Renal cortical epithelial cell (primary cell): ENCODE measurements at places on chromosomes 12 and 14.
A peak's percentile ranks its signal among the peaks of the same experiment; 100 is the strongest.

DNA sequence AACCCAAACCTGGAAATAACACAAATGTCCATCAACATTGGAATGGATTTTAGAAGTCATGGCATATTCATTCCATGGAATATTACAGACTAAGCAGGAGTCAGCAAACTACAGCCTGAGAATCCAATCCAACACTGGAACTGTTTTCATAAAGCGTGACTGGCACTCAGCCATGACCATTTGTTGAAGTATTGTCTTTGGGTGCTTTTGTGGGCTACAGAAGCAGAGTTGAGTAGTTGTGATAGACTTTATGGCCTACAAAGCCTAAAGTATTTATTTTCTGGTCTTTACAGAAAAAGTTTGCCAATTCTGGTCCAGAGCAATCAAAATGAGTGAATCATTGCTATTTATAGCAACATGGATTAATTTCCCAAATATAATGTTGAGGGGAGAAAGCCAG lies 34.5 kb upstream of the FRS2 start:
- no peak for DNase-seq

DNA sequence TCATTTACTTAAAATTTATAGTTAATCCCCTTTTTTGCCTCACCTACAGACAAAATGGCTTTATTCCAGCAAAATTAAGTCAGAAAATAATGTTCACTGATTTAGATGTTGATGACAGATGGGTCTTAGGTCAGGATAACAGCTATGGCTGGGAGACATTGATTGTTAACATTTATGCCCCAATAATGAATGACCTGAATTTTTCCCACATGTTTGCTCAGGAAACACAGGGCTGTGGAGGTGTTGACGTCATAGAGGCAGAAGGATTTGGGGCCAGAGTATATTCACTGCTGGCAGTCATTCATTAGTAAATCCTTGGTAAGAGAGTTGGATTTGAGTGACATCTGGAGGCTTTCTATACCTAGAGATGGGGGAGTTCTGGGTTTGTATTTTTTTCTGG lies 121.3 kb downstream of the PDE3A start:
- DNase-seq, result no peak

DNA sequence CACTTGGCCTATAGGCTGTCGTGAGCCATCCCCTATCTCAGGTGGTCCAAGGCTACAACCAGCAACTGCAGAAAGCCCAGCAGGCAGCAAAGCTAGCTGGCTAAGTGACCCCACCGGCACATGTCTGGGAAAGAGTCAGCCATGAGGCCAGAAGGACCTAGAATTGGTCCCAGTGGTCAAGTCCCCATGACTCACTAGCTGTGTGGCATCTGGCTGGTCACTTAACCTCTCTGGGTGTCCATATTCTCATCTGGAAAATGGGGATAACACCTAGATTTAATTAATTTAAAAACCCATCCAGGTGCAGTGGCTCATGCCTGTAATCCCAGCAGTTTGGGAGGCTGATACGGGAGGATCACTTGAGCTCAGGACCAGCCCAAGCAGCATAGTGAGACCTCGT lies 37.6 kb downstream of the SYNE3 start:
- DNase-seq, result no peak

- DNase-seq, result no peak
These were observed 25.1 kb downstream of the MEG3 start for GRCh38 chr14:100850841-100851585.

DNA sequence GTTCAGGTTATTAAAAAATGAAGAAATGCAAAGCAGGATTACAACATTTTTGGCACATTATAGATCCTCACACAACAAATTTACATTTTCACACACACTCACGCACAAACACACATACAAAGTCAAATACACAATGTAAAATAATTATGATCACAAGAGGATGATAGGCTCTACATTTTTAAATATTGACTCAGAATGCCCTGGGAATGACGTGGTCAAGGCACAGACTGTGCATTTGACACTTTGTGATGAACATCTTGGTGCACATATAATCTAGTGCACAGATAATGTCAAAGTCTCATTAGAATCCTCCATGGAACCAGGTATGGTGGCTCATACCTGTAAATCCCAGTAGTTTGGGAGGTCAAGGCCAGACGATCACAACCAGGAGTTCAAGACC lies 49.4 kb downstream of the DPF3 start:
- DNase-seq, result no peak

- no peak for DNase-seq
These were observed 272.2 kb upstream of the TMPO start for GRCh38 chr12:98243190-98243589.

DNA sequence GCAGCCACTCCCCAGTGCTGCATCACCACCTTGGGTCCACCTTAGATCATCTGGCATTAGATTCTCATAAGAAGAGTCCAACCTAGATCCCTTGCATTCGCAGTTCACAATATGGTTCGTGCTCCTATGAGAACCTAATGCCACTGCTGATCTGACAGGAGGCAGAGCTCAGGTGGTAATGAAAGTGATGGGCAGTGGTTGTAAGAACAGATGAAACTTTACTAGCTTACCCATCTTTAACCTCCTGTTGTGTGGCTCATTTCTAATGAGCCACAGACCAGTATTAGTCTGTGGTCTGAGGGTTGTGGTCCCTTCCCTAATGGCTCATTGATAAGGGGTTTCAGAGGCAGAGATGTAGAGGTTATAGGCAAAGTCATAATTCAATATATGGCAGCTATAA lies 615.9 kb upstream of the MIS18BP1 start:
- no peak for DNase-seq

- DNase-seq, result no peak
These were observed 823 bp upstream of the RAB5B start for GRCh38 chr12:55972911-55973598.

GRCh38 chr12:69338120-69338859 lies 9.9 kb upstream of the LYZ start:
- no peak for DNase-seq

DNA sequence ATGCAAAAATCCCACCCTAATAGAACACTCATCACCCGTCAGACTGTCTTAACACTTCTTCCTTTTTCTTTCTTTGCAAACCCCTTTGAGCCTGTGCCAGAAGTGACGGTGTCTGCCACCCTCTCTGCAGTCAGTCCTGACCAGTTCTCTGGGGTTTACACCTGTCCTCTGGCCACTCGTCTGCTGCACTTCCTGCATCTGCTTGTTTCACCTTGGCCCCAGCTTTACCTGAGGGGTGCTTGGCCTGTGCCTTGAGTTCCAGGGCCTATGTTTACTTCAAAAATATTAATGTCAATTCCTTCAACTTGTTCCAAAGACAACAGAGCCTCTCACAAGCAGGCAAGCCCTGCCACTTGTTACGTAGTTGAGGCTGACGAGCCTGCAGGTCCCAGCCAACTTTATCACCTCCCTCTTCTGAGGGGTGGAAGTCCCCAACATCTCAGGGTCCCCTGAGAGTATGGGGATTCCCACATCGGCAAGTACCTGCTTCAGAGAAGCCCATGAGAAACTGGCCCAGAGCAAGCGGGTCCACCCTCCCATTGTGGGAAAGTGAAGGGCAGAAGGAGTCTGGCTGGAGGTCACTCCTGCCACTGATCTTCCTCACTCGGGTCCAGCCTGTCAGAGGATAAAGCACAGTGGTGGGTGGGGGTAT lies 205.4 kb downstream of the DAD1 start:
- DNase-seq, result no peak

GRCh38 chr14:30134936-30135335 lies 207.3 kb upstream of the PRKD1 start:
- DNase-seq, result no peak

- DNase-seq, result no peak
These were observed 28.3 kb downstream of the VDR start for GRCh38 chr12:47876440-47876960.

DNA sequence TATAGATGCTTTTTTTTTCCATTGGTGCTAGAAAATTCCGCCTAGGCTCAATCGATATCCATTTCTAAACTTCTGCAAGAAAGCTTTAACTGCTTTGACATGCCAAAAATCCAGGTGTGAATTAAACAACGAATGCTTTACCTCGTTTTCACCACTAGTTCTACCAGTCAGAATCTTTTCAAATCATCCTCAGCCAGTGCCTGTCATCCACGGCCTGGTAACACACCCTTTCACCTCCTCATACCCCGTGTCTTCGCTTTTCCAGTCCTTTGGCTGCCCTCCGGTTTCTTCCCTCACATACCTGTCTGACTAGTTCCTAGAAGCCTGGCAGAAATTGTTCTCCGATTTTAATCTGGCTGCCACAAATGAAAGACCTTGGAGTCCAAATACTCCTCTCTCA lies 1.4 kb upstream of the PHC1 start:
- DNase-seq, result peak; percentile 15

GRCh38 chr14:88437658-88438057 lies 52.2 kb downstream of the SPATA7 start:
- peak; percentile 2 for DNase-seq

DNA sequence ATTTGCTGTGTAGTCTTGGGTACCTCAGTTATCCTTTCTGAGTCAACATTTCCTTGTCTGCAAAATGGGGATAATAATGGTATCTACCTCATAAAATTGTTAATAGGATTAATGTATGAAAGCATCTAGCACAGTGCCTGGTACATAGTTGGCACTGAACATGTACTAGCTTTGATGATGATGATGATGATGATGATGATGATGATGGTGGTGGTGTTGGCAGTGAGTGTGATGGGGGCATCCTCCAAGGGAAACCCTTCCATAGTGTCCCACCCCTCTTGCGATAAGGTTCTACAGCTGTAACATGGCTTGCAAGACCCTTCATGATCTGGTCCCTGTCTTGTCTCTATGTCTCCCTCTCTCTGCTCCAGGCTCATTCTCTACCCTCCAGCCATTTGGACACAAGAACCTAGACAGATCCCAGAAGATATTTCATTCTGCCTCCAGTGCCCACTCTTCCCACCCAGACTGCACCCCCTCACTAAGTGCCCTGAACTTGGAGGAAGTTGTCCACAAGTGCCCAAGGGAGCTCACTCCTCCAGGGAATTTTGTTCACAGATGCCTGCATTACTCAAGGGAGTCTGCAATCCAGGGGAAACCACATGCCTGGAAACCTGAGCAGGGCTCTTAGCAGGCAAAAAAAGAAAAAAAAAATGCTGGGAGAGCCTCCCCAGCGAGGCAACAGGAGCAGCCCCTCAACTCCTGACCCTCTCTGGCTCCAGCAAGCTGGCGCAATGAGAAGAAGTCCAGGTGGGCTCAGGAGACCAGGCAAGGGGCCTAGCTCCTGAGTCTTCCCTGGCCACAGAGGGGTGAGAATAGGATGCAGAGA lies 10.1 kb upstream of the BDKRB1 start:
- DNase-seq, result peak; percentile 38

DNA sequence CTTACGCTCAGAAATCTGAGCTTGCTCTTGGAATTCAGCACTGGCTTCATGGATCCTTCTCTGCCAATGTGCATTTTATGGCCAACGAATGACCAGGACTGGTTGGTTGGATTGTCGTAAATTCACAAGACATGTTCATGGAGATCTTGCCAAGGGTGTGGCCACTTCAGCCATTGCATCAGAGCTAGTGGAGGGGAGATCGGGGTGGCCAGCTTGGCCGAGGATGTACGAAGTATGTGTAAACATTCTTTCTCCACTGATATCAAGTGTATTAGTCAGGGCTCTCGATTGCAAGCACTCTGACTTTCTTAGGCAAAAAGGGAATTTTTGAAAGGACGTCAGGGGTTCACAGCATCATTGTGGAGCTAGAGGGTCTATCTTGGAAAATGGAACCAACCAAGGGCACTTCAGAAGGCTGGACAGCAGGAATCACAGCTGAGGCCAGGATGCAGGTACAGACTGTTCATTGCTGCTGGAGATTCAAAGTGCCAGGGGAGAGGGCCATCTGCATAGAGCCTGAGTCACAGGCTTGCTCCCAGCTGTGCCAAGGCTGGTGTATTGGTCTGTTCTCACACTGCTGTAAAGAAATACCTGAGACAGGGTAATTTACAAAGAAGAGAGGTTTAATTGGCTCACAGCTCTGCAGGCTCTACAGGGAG lies 32.9 kb upstream of the ADGRD1 start:
- DNase-seq, result no peak

GRCh38 chr14:20440465-20440864 lies 4.5 kb upstream of the KLHL33 start:
- DNase-seq, result no peak

DNA sequence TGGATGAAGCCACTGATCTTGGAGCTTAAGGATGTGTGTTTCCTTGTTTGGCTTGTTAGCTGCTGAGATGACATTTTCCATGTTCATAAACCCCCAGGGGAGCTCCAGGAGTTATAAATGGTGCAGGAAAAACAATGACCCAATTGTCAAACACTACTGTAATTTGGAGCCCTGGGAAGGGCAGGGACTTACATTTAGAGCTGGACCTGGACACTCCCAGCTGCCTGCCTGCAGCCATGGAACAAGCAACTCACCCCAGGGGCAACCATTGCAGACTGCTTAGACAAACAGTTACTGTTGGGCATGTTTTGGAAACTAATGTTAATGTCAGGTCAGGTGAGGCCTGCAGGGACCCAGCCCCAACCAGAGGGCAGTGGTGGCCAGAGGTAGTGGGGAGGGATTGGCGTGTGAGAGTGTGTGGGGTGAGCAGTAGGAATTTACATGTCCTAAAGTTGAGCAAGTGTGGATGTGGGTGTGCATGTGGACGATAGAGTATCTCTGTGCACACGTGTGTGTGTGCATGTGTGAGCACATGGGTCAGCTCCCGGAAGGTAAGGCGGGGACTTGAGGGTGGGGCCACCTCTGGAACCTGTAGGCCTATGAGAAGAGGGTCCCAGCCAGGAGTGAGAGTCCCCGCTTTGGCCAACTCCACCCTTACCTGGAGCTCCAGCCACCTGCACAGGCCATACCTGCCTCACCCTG lies 86.4 kb upstream of the NOS1 start:
- peak; percentile 40 for DNase-seq

- no peak for DNase-seq
These were observed 52.3 kb downstream of the NEUROD4 start for GRCh38 chr12:55072083-55072482.

- no peak for DNase-seq
These were observed 293.8 kb downstream of the GRIN2B start for GRCh38 chr12:13687633-13688032.

DNA sequence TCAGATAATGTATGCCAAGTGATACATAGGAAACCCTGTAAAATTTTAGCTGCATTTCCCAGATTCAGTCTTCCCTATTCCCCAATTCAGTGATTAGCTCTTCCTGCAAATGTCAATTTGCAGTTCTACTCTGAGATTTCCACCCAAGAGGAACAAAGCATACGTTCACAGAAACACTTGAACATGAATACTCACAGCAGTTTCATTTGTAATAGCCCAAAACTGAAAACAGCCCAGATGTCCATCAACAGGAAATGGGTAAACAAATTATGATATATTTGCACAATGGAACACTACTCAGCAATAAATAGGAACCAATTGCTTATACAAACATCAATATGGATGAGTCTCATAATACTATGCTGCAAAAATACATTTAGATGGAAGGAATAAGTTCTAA lies 194.2 kb downstream of the GXYLT1 start:
- DNase-seq, result no peak

- no peak for DNase-seq
These were observed 28.9 kb downstream of the SLC15A4 start for GRCh38 chr12:128794661-128795529.

DNA sequence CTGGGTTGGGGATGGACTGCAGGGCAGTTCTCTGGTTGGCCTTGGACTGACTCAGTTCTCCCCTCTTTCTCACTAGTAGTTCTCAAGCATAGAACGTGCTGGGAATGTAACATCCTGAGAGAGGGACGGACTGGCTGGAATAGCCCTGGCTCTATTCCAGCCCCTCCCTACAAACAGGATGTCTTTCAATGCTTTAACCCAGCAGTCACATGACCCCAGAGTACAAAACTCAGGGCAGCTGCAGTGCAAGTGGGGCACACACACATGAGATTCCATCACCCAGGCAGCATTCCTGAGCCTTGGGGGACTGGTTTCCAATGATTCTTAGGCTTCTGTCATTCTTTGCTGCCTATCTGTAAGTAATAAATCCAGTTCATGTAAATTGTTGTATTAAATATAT lies 1.6 kb upstream of the ACOT6 start:
- DNase-seq, result peak; percentile 32
